ENCODE measurements at places on chromosomes 16 and 17. TPM values are rescaled to one million over a fixed set of nuclear protein-coding genes. Genes with fewer than 3 reads are reported as not detected.

DNA sequence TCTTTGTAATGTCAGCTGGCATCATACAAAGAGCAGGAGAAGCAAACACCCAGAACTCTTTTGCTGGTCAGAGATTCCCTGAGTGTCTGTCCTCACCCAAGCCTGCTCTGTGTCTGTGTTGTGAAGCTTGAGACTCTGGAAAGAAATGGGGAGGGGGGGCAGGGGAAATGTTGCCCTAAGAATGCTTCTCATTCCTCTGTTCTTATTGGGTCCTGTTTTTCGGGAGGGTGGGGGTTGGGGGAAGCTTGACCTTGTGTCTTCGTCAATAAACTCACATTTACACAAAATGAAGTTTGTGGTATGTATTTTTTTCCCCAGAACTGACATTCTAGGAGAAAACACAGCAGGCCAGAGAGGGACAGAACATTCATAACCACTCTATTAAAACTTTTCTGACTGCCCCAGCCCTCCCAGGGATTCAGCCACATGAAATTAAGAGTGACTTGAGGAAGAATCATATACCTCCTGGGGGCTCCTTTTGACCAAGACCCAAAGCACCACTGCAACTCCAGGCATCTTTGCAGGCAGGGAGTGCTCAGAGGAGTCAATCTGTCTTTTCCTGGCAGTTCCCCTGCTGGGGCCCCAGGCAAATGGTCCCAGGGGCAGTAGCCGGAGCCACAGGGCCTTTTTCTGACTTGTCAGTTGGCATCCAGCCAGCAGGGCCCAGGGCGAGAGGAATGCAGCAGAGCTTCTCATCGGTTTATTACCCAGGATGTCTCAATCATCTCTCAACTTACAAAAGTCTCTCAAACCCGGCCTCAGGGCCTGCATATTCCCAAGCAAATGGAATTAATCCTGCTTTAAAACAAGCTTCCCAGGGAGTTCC lies 5.1 kb upstream of the RASL10B start:
- peak overlapping the region; percentile 4 for H3K27ac ChIP-seq
- DNase-seq: peak; percentile 62
- no peaks in the 10 kb centered on the region for H3K27me3 ChIP-seq
- peaks cover 29% of the 10 kb centered on the region for H3K36me3 ChIP-seq
- H3K4me3 ChIP-seq: no peak overlapping the region

DNA sequence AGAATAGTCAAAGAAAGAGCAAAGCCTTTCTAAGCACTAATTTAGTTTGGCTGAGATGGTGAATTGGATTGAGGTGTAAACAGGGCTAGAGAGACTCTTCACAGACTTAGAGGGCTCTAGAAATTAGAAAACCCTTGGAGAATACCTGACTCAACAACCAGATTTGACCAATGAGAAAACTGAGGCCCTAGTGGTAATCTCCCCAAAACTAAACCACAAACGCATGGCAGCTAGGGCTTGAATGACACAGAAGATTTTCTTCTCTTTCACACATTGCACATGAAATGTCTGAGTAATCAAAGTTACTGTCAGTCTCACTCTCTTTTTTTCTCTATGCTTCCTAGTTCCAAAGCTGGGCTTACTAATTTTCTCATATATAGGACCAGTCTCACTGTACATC lies 314.5 kb upstream of the KCNJ16 start:
- no peaks in the 10 kb centered on the region for H3K36me3 ChIP-seq
- DNase-seq: no peak
- H3K27ac ChIP-seq: no peak overlapping the region
- no peak overlapping the region for H3K4me3 ChIP-seq
- H3K27me3 ChIP-seq: no peaks in the 10 kb centered on the region

DNA sequence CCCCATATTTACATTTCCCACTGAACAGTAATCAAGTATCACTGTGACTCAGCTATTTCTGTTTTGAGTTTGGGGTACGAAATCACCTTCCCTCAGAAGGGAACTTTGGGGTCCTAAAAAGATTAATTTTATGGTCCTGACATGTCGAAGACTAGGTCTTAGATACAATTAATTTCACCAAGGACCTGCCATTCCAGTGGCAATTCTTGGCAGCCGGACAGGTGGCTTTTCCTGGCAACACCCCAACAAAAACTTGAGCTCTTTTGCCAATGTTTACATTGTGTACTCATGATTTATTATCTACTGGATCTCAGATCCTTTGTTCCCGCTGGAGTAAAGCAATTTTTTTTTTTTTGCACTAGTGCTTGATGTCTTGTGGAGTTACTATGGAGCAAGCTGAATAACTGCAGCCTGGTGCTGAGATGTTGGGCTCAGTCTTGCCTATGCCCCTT lies 14.4 kb downstream of the SLFN5 start:
- DNase-seq: peak; percentile 61
- no peaks in the 10 kb centered on the region for H3K27me3 ChIP-seq
- H3K36me3 ChIP-seq: peaks cover 2% of the 10 kb centered on the region
- H3K4me1 ChIP-seq: peaks cover 17% of the 10 kb centered on the region
- H3K4me3 ChIP-seq: no peak overlapping the region

GRCh38 chr17:73899839-73900238 lies 255.6 kb upstream of the SDK2 start:
- H3K27me3 ChIP-seq: peaks cover 6% of the 10 kb centered on the region
- DNase-seq: no peak
- no peak overlapping the region for H3K27ac ChIP-seq
- no peaks in the 10 kb centered on the region for H3K4me1 ChIP-seq

- no peaks in the 10 kb centered on the region for H3K27me3 ChIP-seq
- no peak for DNase-seq
- H3K27ac ChIP-seq: no peak overlapping the region
- no peaks in the 10 kb centered on the region for H3K4me1 ChIP-seq
- H3K36me3 ChIP-seq: peaks cover 5% of the 10 kb centered on the region
Observed at GRCh38 chr17:78089576-78090281, 38.8 kb downstream of the TMC6 start.

DNA sequence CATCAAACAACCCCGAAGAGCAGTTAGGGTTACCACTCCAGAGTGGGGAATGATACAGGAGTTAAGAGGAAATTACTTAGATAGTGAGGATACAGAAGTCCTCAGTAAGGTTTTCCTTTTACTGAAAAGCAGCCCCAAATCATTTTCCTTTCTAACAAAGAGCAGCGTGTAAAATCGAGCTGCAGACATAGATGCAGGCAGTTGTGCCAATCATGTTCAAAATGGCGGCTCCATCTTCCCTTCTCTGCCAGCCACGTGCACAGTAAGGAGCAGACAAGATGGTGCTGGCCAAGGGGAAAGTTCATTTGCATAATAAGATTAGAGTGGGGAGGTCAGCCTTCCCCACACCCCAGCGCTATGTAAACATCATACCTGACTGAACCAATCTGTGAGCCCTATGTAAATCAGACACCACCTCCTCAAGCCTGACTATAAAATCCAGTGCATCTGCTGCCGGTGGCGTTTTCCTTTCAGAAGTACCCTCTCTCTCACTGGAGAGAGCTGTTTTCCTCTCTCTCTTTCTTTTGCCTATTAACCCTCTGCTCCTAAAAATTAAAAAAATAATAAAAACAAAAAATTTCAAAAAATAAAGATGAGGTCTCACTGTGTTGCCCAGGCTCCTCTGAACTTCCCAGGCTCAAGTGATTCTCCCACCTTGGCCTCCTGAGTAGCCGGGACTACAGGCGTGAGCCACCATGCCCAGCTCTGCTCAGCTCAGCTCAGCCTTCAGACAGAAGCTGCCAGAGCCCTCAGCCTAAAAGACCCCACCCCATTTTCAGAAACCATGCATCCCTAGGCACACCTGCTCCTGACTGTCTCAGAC lies 2.6 kb upstream of the SRL start:
- H3K27me3 ChIP-seq: peaks cover under 1% of the 10 kb centered on the region
- no peak for DNase-seq
- H3K27ac ChIP-seq: no peak overlapping the region
- H3K4me3 ChIP-seq: no peak overlapping the region
- H3K4me1 ChIP-seq: no peaks in the 10 kb centered on the region

- H3K27me3 ChIP-seq: no peaks in the 10 kb centered on the region
- no peak overlapping the region for H3K4me3 ChIP-seq
- no peaks in the 10 kb centered on the region for H3K36me3 ChIP-seq
- no peaks in the 10 kb centered on the region for H3K4me1 ChIP-seq
Observed at GRCh38 chr17:69061721-69062556, 1.2 kb upstream of the ABCA9 start.

DNA sequence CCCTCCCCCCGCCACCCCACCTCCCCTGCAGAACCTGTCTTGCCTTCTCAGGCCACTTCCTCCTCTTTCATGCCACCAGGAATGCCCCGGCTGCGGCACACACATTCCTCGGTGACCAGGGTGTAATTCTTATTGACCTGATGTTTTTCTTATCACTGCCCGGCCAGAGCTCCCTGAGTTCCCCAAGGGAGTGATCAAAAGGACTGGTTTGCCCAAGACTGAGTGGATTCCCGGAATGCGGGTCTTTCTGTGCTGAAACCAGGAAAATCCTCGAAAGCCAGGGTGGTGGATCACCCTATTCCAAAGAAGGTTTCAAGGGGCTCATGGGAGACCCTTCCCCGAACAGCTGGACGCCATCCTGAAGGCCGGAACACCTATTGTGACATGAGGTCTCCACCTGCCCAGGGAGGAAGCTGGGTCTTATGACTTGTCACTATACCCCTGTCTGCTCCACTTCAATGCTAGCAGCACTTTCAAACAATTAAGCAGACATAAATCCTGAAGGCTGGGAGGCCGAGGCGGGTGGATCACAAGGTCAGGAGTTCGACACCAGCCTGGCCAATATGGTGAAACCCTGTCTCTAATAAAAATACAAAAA lies 53.0 kb upstream of the RPL38 start:
- no peak for DNase-seq
- H3K4me3 ChIP-seq: no peak overlapping the region
- no peaks in the 10 kb centered on the region for H3K27me3 ChIP-seq
- H3K27ac ChIP-seq: no peak overlapping the region
- no peaks in the 10 kb centered on the region for H3K36me3 ChIP-seq

DNA sequence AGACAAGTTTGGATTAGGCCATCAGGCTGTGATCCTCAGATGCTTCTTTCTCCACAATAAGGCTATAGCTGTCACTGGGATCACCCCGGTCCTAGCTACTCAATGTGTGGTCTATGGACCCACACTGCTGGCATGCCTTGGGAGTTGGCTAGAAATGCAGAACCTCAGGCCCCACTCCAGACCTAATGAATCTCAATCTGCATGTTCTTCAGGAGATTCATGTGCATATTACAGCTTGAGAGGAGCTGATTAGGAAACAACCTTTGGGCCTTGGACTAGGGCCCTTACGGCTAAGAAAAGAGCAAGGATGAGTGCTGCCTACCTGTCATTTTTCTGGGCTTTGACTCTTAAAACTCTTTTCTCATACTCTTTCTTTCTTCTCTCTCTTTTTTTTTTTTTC lies 7.5 kb downstream of the ADAT1 start:
- no peaks in the 10 kb centered on the region for H3K27me3 ChIP-seq
- no peaks in the 10 kb centered on the region for H3K4me1 ChIP-seq

DNA sequence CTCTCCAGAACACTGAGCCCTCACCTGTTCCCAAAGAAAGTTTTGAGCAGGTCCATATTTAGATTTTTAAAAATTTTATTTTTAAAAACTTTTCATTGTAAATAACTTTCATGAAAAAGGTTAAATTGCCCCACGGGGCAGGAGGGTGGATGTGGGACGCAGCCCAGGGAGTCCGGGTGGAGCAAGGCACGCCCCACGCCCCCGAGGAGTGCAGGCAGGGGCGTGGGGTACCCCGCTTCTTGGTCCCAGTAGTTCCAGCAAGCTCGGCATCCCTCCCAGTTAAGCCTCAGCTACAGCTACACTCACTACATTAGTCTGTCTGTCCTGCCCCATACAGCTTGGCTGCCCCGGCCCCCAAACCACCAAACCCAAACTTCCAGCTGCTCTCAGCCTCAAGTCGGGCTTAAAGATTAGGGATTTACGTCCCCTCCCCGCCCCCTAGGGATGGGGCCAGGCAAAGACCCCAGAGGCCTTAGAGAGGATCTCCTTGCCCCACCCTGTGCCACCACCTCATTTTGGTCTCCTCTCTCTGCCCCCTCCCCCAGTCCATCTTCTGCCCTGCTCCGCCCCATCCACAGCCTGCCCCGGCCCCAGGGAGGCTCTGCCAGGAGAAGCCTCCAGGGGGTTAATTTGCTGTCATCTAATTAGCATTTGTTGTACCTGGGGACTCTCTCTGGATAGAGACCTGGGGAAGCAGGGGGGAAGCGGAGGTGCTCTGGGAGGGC lies 4.6 kb downstream of the FOXJ1 start:
- H3K27me3 ChIP-seq: peaks cover 52% of the 10 kb centered on the region
- no peaks in the 10 kb centered on the region for H3K36me3 ChIP-seq
- peaks cover 3% of the 10 kb centered on the region for H3K4me1 ChIP-seq
- no peak overlapping the region for H3K4me3 ChIP-seq
- DNase-seq: no peak

DNA sequence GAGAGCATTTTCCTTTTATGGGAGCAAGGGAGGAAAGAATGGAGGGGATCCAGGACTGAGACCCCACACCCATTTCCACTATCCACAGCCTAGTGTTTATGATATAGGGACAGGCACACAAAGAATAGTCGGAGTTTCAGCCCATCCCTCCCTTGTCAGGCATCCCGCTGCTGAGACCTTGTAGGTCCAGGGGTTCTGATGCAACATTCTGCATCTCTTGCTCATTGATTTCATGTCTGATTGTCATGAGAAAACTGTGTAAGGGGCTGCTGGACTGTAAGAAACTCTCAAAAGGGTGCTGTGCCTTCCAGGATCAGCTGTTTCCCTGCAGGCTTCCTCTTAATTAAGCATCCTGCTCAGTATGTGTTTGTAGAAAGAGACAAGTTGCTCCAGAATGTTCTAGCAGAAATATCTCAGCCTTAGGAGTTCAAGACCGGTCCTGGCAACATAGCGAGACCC lies 5.3 kb upstream of the POLR3E start:
- no peak overlapping the region for H3K27ac ChIP-seq
- peaks cover 3% of the 10 kb centered on the region for H3K36me3 ChIP-seq
- no peaks in the 10 kb centered on the region for H3K4me1 ChIP-seq
- no peak overlapping the region for H3K4me3 ChIP-seq
- DNase-seq: no peak

- no peak overlapping the region for H3K4me3 ChIP-seq
- no peaks in the 10 kb centered on the region for H3K27me3 ChIP-seq
- H3K4me1 ChIP-seq: no peaks in the 10 kb centered on the region
- no peaks in the 10 kb centered on the region for H3K36me3 ChIP-seq
Observed at GRCh38 chr16:15907863-15908478, 19.6 kb upstream of the CEP20 start.

DNA sequence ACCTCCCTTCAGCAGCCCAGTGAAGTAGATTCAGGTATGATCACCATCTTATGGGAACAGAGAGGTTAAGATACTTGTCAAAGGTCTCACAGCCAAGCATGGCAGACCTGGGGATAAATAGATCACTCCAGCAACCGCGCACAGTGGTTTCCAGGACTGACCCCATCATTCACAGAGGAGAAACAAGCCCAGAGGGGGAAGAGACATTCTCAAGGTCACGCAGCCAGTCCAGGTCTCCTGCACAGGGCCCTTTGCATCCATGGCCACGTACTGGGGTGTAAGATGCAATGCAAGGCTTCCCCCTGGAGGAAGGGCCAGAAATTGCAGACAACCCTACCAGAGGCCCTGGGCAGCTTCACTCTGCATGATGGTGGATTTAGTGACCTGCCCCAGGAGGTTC lies 19.9 kb downstream of the TLE7 start:
- H3K27ac ChIP-seq: no peak overlapping the region
- H3K27me3 ChIP-seq: peaks cover 3% of the 10 kb centered on the region

Gene BAIAP3
- 2.6 TPM for total RNA-seq

Gene CCL16
- total RNA-seq: not detected

Gene FAM83G
- 10.6 TPM for total RNA-seq

Gene DLX3
- total RNA-seq: 1.00 TPM

Data from astrocyte (in vitro differentiated cells and primary cell).